ENCODE measurements at places on chromosomes 7 and 10.

DNA sequence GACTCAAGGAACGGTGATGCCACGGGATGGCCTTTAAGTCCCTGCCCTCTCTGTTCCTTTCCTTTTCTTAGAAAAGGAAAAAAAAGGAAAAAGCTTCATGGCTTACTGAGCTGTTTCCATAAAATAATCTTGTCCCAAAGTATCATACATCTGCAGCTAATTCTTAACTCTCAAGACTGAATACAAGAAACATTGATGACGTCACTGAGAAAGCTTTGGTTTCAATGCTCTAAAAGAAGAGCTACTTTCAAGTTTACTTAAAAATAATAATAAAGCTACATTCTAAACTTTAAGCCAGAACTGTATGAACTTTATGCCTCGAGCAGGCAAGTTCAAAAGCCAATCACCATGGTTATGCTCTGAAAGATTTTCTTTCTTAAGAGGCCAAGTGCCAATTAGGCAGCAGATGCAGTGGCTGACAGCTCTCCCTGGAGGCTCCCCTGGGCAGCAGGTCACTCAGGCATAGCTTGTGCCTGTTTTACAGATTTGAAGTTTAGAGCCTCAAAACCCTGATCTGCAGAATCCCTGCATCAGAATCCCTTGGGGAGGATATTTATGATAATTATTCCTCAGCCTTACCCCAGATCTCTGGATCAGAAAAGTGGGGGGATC, 165.0 kb downstream of the CHN2 start:
- DNase-seq, result no peak

DNA sequence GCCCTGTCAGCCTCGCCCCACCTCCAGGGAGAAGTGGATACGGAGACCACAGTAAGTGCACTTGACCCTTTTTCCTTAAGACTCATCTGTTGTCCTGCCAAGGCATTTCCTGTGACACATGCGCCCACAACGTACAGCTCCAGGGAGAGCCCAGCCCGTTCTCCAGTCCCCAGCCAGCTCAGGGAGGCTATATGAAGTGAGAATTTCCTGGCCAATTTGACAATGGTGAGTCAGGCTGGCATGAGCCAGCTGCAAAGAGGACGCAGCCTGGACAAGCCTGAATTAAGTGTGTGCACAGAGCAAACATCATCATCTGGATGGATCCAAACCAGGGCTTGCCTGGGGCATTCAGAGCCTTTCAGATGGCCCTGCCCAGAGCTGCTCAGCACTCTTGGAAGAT, 244.8 kb downstream of the KCNMA1 start:
- peak; percentile 100 for DNase-seq

- DNase-seq, result no peak
Measured at GRCh38 chr10:7942316-7942715, 112.2 kb upstream of the GATA3 start.

- DNase-seq, result peak; percentile 25
Measured at GRCh38 chr7:100974021-100974420, 4.7 kb downstream of the MUC12 start.
